ENCODE measurements at places on chromosomes 2 and 18.
A peak's percentile ranks its signal among the peaks of the same experiment; 100 is the strongest.

- DNase-seq: no peak
Measured at GRCh38 chr2:12168791-12169388, 422.5 kb downstream of the LPIN1 start.

DNA sequence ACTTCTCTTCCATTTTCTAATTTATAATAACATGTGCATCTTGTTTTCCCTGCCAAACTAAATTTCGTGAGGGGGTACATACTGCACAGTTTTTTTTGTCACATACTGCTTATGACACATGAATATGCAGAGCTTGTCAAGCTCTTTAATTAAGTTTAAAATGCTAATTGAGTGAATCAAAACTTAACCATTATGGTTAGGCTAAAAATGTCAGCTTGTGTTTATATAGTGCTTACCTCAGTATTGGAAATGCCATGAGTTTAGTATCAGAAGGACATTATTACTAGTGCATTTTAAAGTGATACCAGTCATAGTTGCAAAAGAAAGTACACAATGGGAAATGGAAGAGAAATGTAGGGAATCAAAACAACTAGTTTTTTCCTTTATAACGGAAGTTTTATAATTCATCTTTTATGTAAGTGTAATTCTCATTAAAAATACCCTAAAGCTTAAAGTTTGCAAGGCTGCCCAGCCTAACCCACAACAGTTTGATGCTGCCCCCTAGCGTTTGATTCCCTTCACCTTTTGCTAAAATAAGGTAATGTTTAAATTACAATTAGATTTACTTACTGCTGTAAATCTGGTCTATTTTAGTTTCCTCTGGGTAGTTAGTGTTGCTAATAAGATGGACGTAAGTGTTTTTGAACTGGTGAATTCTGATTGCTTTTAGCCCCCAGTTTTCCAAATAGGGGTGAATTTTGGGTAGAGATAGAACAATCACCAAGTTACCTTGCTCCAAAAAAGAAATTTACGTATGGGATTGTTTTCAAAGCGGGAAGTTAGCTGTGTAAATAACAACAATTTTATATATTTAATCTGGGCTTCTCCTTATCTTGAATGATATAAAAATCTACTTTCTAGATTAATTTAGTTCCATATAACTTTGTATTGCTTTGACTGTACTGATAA, 3.2 kb downstream of the SLC39A10 start:
- DNase-seq: peak; percentile 90

DNA sequence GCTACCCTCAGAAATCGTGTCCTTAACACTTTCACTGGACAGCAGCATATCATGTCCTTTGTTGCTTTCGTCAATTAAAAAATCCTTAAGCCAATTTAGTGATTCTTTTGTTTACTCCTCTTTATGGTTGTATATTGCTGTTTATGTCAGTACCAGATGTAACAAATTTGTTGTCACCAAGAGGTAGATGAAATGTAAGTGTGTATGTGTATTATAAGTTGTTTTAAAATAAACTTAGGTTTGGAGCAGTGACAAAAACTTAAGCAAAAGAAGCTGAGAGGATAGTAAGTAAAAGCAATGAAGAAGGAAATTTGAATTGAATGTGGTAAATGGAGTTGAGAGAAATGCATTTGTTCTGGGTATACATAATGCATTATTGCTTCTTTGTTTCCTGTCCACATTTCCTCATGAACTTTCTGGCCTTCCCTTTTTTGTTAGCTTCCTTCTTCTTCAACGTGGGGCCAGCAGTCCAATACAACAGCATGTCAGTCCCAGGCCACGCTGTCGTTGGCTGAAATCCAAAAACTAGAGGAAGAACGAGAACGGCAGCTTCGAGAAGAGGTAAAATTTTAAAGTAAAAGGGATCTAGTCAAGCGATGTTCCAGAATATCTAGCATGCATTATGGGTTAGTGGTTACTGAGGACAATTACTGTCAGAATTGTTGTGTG, 30.5 kb upstream of the SNORC start:
- DNase-seq: no peak

DNA sequence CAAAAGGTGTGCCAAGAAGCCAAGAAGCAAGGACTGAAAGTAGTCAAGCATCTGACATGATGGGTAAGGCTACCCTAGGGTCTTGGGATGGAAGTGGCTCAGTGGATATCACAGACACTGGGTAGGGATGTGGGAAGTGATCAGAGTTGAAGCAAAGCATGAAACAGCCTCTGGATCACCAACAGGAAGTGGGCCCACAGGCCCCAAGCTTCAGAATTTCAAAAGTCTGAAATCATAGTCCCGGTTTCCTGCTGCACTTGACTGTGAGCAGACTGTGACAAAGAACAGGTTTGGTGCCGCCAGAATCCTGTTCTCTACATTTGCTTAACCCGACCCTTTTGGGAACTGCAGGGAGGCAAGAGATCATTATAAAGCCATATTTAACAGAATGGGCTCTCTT, 57.4 kb downstream of the SP100 start:
- DNase-seq: peak; percentile 52

DNA sequence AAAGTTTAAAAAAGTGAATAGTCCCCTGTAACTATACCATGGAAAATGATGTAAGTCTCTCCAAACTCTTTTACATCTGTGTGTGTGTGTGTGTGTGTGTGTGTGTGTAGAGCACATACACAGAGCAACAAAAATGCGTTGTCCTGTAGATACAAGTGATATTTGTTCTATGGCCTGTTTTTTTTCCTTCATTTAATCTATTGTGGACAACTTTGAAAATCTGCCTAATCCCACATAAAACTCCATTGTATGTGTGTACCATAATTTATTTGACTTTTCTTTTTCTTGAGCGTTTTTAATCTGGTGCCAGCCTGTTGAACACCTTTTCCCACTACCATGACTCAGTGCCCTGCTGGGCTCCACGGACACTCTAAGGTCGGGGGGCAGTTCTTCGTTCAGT, 52.3 kb upstream of the ELOA2 start:
- no peak for DNase-seq

GRCh38 chr2:144030791-144031190, 489.1 kb downstream of the ZEB2 start:
- no peak for DNase-seq

DNA sequence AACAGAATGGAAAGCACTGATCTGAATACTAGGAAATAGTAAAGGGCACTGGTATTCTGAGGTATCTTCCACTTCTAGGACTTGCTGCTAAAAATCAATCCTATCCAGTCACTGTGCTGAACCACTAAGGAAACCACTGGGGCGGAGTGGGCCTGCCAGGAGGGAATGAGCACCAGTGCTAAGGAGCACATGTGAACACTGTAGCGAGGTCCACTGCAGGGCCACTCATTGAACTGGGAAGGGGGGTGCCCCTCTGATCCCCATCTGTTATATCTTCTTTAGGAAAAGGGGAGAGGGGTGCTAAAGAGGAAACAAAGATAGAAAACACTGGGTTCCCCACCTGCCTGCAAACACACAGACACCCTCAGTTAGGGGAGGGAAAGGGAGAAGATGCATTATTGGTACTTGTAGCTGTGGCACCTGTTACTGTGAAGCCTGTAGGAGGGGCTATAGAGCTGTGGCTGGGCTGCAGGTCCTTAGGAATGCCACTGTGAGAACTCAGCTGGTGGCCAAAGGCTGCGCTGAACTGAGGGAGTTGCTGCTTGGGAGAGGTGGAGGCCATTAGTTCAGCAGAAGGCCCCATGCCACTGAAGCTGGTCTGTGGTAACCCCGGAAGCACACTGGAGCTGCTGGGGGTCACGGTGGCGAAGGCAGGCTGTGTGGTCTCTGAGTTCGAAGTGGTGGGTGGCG, 81.8 kb downstream of the INO80D start:
- DNase-seq: peak; percentile 26

DNA sequence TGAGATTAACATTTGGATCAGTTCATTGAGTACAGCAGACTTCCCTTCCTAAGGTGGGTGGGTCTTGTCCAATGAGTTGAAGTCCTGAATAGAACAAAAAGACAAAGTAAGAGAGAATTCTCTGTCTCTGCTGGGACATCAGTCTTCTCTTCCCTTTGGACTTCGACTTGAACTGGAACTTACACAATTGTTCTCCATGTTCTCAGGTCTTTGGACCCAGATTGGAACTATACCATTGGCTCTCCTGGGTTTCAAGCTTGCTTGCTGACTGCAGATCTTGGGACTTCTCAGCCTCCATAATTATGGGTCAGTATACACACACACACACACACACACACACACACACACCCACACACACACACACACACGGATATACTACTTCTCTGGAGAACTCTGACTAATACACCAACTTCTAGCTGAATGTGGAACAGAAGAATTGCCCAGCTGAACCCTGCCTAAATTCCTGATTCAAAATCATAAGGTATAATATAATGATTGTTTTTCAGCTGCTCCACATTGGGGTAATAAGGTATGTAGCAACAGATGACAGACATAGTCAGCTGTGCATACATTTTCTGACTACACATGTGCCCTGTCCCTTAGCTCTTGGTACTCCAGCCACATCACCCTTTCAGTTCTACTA, 214.0 kb downstream of the TGIF1 start:
- no peak for DNase-seq

- DNase-seq: no peak
Measured at GRCh38 chr2:120014226-120014980, 1.5 kb downstream of the EPB41L5 start.

DNA sequence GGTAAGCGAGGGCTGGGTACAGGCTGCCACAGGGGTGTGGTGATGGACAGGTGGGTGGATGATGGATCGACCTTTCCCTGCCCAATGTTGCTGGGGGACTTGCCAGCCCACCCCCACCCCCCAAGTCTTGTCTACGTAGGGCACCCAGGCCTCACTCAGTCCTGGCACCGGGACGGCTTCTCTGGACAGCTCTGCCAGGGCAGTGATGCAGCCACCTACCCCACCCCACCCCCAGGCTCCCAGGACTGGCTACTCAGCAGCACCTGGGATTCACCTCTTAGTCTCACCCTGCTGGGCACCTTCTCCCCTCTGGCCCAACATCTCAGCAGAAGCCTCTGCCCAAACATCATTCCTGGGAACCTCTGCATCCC, 55.7 kb downstream of the ANKMY1 start:
- DNase-seq: no peak

DNA sequence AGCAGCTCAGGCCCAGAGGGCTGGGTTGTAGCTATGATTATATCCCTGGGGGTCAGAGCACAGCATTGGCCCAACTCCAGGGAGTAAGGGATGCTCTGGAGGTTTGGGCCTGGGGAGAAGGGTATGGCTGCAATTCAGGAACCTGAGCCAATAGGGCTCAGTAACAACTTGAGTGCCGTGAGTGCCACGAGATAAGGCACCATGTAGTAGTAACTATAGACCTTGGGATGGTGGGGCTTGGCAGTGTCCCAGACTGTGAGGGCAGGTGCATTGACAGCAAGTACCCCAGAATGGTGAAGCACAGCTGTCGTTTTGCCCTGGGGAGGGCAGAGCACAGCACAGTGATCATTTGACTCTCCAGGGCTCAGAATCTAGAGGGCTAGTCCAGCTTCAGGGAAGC, 45.1 kb upstream of the ZNF396 start:
- DNase-seq: no peak

- DNase-seq: no peak
Measured at GRCh38 chr2:83461135-83461534, 997.9 kb downstream of the SUCLG1 start.

DNA sequence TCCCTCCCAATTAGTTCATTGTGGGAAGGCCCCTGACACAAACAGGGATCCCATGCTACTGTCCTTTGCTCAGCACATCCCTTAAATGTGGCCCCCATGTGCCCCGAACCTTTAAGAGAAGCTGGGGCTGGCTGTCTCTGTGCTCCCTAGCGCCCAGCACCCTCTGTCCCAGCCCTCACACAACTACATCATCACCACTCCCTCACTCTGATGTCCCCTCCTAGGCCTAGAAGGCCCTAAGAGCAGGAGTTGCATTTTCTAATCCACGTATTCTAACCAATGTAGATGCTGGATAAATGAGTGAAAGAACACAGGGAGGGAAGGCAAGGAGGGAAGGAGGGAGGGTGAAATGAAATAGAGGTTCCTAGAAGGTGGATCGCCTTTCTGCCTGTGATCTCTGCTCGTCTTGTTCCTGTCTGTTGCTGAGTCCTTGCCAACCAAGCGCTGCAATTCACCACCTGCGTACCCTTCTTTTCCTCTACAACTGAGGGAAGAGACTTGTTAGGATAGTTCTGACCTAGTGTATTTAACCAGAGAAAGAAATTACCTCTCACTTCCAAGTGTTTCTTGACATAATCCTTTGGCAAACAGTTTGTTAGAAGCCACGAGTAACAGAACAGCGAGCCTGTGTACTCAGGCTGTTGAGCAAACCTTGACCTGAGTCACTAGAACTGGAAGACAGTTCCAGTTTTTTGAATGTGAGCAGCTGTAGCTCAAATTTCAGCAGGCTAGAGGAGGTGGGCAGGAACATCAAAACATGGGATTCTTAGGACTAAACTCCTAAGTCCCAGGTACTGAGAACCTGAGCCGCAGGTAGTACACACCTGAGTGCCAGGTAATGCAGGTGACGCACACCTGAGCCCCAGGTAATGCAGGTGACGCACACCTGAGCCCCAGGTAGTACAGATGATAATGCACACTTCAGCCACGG, 181.5 kb upstream of the ID2 start:
- DNase-seq: no peak
